Left lung (tissue), 14 donors: ENCODE measurements at places on chromosomes 12 and 14. TPM values are rescaled to one million over a fixed set of nuclear protein-coding genes. Genes with fewer than 3 reads are reported as not detected.

DNA sequence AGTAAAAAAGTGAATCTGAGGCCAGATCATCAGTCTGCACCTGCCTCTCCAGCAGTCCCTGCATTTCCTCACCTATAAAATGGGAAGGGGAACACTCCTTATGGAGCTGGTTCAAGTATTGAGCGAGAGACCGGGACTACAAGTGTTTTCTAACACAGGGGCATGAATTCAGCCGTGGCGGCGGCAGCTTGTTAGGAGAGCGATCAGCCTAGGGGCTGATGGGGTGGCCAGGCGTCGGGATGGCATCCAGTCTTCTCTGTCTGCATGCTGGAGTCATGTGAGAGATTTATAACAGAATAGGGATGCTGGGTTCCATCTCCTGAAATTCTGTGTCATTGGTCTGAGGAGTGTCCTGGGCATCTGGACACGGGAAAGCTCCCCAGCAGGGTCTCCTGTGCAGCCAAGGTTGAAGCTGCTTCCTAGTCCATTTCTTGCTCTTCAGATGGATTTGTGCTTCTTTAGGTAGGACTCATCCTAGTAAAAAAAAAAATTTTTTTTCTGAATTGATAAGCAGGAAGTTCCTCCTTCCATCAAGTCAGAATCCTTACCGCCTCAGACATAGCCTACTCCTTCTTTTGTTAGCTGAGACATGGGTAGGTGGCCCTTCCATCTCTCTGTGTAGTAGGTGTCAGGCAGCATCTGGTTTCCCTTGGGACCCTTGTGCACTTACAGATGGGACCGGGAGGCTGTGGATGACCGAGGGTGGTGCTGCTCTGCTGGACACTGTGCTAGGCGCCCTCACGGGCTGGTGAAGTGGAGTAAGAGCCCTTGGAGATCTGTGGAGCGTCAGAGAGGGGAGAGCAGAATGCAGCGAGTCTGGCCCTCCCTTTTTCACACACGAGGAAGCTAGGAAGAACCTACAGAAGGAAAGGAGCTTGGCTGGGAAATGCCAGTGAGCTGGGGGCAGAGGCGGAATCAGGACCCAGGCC lies 146.7 kb downstream of the TSPAN9 start:
- DNase-seq: no peak

GRCh38 chr14:75260025-75260763 lies 18.4 kb upstream of the FOS start:
- no peak for DNase-seq

GRCh38 chr12:125280482-125281377 lies 215.5 kb downstream of the AACS start:
- DNase-seq: no peak

DNA sequence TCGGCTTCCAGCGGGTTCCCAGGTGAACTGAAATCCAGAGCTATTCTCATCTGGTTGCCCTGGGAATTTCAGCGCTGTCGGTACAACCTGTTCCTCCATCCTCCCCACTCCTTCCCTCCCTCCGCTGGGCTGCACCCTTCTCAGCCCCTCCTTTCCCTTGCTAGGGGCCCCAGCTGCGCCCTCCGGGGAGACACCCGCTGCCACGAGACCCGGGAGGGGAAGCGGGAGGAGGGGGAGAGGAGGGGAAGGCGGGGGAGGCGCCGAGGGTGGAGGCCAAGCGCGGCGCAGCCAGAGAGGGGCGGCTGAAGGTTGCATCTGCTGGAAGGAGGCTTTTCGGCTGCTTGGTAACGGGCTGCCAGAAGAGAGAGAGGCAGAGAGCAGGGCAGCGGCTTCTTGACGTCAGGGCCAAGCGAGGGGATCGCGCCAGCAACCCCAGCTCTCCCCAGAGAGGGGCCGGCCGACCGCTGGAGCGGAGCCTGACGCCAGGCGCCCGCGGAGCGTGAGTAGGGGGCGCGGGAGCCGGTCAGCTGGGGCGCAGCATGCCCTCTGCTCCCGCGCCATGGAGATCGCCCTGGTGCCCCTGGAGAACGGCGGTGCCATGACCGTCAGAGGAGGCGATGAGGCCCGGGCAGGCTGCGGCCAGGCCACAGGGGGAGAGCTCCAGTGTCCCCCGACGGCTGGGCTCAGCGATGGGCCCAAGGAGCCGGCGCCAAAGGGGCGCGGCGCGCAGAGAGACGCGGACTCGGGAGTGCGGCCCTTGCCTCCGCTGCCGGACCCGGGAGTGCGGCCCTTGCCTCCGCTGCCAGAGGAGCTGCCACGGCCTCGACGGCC lies at the start of gene KCNA5:
TSS of gene KCNA5 (plus strand) at position 291 of the 831 bp plus-strand sequence. CDS start at position 560, 269 bp downstream.
- DNase-seq: no peak

- no peak for DNase-seq
These were observed 34.5 kb downstream of the PLCZ1 start for GRCh38 chr12:18703321-18703720.

DNA sequence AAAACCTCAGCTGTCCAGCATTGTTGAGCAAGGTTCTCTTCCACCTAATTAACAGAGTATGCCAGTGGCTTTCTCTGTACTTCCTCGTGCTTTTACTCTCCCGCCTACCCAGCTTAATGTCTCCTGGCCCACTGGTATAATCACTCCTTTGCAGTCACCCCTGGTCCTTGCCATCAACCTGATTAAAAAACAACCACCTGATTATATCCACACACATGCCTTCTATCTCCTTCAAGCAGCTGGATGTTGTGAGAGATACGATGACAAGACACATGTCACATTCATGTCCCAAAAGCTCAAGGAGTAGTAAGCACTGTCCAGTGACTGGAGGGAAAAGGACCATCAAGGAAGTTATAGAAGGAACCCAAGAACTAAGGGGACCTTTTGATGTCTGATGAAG lies 241.3 kb upstream of the GRIP1 start:
- DNase-seq: no peak

- DNase-seq: no peak
These were observed 2.6 kb downstream of the KRAS start for GRCh38 chr12:25248137-25248536.

GRCh38 chr14:65287264-65288131 lies 125.0 kb upstream of the FUT8 start:
- no peak for DNase-seq

- no peak for DNase-seq
These were observed 32.4 kb downstream of the ABCD2 start for GRCh38 chr12:39587225-39587624.

GRCh38 chr12:106924268-106924861 lies 31.3 kb upstream of the TMEM263 start:
- DNase-seq: no peak

DNA sequence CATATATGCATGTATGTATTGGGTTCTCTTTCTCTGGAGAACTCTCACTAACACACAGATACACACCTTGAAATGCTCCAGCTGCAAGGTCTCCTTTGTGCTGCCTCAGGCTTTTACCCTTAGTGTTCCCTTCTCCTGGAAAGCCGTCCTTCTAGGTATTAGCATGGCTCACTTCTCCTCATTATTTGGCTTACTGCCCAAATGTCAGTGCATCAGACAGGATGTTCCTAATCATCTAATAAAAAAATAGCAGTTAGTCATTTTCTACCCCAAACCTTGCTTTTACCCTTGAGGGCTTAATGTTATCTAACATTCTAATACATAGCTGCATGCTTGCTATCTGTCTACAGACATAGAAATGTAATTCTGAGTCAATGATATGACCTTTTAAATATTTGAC lies 109.0 kb upstream of the SLC16A7 start:
- no peak for DNase-seq

DNA sequence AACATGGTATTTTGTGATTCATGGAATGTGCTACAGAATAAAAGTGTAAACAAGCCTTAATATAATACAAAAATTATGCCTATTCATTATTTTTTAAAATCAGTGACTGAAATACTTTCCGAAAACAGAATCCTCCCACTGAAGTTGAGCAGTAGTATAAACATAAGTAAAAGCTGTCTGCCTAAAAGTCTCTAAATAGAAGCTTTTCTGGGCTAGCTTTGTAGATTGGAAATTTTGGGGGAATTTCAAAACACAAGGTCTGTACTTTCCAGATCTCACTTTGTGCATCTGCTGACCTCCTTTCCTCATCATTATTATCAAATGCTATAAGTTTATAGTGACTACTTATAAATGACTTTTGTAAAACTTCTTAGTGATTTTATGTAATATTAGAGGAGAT lies 80.4 kb upstream of the TRHDE start:
- DNase-seq: no peak

GRCh38 chr12:104427547-104427938 lies 29.2 kb upstream of the CHST11 start:
- no peak for DNase-seq

DNA sequence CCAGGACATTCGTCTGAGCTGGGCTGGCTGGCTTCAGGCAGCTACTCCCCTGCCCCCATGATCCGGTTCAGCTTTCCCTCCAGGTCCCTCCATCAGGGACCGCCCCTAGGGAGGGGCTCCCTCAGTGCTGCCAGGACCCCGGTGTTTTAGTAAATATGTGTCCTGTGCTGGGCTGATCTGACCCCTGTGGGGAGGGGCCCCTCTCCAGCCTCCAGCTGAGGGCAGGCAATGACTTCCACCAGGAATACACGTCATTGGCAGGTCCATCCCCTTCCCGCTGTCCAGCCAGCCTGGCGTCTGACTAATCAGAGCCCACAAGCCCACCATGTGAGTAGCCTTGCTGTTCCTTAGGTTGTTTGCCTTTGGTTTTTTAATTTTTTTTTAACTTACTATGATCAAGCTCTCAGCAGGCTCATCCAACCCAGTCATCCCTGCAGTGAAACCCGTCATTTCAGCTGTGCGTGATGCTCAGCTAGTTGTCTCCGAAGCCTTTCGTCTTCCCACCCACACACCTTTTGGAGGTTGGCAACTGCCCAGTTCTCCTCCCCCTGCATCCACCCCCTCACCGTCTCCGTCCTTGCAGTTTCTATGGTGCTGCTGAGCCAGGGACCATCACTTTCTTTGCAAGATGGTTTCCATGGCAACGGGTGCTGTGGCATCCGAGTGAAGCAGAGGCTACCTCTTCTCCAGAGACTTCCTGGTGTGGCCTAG lies 16.0 kb upstream of the SERPINA4 start:
- DNase-seq: no peak

DNA sequence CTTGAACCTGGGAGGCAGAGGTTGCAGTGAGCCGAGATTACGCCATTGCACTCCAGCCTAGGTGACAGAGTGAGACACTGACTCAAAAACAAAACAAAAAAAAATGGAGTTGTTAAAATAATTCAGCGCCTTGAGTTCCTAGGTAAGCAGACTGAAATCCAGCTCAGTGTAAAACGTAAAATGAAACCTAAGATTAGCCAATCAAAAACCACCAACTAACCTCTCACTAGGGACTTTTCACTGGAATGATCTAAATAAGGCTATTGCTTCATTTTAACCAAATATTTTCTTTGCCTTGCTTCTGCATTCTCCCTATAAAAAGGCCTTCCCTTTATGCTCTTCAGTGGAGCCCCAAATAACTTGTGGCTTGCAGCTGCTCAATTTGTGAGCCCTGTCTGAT lies 91.6 kb upstream of the HIF1A start:
- DNase-seq: no peak

GRCh38 chr12:125186471-125187147 lies 121.4 kb downstream of the AACS start:
- DNase-seq: no peak

DNA sequence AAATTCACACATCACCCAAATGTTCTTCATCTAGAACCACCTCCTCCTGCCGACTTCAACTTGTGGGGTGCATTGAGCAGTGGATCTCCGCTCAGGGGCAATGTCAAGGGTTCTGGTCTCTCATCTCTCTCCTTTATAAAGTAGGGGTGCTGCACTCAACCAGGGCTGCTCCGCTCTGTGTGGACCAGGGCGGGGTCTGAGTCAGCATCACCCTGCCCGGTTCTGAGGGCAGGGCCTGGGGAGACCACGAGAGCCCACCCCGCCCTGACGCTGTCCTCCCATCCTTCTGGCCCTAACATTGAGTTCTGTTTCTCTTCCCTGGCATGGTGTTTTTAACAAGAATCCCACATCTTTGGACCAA lies 311.6 kb upstream of the DIO3 start:
- no peak for DNase-seq

DNA sequence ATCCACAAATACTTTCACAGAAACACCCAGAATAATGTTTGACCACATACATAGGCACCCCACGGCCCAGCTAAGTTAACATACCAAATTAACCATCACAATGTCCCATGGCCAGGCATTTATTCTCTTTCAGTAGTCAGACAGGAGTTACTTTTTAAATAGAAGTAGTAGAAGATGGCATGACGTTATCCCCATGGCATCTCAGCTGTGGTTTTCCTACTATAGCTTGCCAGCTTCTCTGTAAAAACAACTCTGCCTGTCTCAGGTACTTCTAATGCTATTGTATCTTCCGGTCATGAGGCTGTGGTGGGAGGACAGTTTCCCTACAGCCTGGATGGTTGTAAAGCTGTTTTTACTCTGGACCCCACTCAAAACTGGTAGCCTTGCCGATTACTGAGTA lies 19.3 kb downstream of the CTSG start:
- DNase-seq: no peak

DNA sequence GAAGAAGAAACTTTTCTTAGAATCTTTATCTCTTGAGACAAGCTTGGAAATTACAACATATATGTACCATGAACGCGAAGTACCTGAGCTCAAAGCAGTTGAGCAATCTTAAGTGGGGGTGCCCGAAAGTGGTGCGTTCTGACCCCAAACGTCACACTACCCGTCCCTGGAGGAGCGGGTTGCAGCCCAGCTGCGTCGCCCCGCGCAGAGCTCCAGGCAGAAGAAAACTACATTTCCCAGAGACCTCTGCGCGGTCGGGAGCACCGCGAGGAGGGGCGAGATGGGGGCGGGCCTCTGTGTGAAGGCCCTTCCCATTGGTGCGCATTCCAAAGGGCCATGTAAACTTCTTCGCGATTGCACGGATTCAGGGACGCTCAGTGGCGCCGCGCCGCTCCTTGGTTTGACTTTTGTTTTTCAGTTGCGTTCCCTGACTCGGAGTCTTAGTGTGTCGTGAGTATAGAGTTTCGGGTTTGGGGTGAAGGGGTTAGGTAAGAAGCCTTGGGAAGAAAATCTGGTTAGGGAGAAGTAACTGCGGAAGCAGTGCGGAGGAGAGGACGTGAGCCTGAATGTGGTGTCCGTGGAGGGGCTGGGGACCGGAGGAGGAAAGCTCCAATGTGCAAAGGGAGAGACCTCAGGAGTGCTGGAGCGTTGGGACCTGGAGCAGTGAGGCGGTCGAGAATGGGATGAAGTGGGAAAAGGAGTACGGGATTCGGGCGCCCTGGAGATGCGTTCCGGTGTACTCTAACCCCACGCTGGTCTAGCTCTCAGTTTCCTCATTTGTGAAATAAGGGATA lies at the start of gene CCDC77:
TSS of gene CCDC77 (plus strand) at position 410 of the 794 bp plus-strand sequence. CDS start 7,740 bp downstream, outside the sequence.
- peak; percentile 92 for DNase-seq

GRCh38 chr14:80304125-80304766 lies 92.9 kb upstream of the DIO2 start:
- DNase-seq: no peak

Gene PMCH
- 0.46 TPM for polyA plus RNA-seq

Gene TBPL2
- not detected for polyA plus RNA-seq

Gene VSX2
- not detected for polyA plus RNA-seq

Gene HRK
- 0.18 TPM for polyA plus RNA-seq

Gene GALNT4
- polyA plus RNA-seq: 10.2 TPM

Gene MFAP5
- 1.3 TPM for polyA plus RNA-seq

Gene KRT3
- not detected for polyA plus RNA-seq

Gene ARHGEF25
- polyA plus RNA-seq: 45.1 TPM

Gene DPF3
- polyA plus RNA-seq: 3.6 TPM

Gene MRPS35
- polyA plus RNA-seq: 49.9 TPM

Gene KMT2D
- 70.1 TPM for polyA plus RNA-seq
